AG09319 (cell line): ENCODE measurements at places on chromosomes 5 and 9.

- no peak for DNase-seq
These were observed 6.3 kb downstream of the QSOX2 start for GRCh38 chr9:136239135-136239982.

GRCh38 chr5:149823375-149823774 lies 93.3 kb downstream of the PPARGC1B start:
- DNase-seq: no peak

DNA sequence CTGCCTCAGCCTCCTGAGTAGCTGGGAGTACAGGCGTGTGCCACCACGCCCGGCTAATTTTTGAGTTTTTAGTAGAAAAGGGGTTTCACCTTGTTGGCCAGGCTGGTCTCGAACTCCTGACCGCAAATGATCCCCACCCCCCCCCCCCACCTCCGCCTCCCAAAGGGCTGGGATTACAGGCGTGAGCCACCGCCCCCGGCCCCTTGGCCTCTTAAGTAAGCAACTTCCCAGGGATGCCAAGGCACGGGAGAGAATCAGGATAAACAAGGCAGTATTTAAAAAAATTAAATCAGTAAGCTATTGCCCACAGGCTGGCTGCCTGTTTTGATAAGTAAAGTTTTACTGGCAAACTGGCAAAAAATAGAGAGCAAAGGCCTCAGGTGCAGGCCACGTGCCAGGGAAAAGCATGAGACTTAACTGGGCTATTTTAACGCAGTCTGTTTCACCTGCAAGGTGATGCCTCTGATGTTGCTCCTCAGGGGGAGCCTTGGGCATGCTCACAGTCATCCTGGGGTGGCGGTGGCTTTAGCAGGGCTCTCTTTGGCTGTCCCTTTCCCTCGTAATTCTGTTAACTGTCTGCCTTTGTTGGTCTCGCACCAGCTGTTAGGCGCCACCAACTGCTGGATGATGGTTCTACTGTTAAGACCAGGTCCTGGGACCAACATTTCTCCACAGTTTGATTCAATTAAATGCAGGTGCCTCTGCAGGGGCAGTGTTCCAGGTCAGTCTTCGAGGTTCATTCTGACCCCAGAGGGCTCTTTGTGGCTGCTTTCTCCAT lies 19.4 kb upstream of the RNF130 start:
- no peak for DNase-seq

GRCh38 chr9:114016101-114016500 lies 62.0 kb downstream of the AMBP start:
- DNase-seq: no peak

DNA sequence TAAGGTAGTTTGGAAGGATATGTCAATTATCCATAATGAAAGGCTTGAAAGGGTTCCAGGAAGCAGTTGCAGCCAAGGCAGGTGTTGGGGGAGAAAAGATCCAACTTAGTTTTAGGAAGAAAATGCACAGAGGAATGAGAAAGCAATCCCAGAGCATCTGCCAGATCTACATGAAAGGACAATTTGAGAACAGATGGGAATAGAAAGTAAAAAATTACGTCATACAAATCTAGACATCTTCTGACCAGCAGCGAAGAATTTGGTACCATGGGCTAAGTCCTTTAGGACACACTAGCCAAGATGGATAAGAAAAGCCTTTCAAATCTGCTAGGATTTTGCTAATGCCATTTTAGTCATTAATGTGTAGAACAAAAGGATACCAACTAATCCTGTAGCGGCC lies 244.1 kb upstream of the PRR16 start:
- DNase-seq: no peak

GRCh38 chr9:99253772-99254431 lies 31.8 kb downstream of the SEC61B start:
- DNase-seq: no peak

- no peak for DNase-seq
These were observed 20.5 kb upstream of the CSF1R start for GRCh38 chr5:150106674-150107426.

DNA sequence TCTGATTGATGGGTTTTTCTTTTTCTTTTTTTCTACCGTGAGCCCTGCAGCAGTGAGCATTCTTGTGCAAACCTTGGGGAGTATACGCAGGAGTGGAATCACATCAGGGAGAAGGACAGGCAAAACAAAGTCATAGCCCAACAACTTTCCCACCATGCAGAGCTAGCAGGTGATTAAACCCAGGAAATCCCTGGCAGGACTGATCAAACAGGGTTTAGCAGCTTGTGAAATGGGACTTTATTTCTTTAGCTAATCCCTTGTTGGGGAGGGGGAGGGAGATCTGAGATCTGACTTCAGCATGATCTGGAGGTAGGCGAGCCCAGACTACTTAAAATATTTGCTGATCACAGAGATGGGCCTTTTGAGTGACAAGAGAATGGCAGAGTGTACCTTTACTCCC lies 162.0 kb upstream of the GLRA1 start:
- no peak for DNase-seq

DNA sequence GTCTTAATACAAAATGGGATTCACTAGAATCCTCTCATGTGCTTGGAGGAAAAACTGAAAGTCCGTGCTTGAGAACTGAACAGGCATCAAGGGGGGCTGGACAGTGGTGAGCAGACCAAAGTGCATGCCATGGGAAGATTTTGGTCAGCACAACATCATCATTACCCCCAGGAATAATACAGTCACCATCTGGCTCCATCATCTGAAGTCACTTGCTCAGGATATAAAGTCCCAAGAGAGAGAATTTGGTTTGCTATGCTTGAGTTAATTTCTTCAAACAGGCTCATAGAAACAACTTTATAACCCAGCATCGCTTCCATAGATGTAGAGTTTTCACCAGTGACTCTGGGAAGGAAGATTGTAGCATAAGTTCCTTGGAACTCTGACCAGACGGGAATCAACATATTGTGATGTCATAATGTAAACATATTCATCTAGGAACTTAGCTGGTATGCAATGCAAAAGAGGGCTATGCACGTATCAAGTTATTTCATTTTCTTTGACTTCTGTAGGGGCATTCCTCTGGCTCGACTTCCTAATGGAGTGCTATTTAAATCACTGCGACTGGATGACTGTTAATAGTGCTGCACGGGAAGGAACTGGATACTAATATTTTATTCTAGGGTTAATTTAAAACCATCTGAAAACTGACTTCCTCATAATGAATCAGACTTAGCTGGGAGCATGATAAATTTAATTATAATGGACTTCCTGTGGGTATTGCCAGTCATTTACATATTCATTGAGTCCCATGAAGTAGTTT lies 145.2 kb downstream of the MTRR start:
- no peak for DNase-seq

DNA sequence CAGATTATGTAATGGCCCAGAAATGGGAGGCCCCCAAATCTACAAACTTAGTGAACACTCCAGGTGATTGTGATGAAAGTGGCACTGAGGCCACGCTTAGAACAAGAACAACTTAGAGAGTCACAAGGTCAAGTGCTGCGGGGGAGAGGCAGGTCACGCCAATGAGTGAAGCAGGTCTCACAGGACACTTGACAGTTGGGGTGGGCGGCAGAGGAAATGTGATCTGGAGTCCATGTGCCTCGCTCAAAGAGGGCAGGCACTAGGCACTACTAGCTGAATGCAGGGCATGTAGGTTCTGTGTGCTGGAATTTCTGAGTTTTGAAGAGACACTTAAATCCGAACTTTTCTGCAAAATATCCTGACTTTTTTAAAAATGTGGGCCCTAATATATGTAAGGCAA lies 193.2 kb upstream of the RORB start:
- no peak for DNase-seq

- DNase-seq: no peak
These were observed 87.9 kb downstream of the MRPS27 start for GRCh38 chr5:72231991-72232703.

GRCh38 chr5:107542831-107543231 lies 127.9 kb downstream of the EFNA5 start:
- peak; percentile 46 for DNase-seq

DNA sequence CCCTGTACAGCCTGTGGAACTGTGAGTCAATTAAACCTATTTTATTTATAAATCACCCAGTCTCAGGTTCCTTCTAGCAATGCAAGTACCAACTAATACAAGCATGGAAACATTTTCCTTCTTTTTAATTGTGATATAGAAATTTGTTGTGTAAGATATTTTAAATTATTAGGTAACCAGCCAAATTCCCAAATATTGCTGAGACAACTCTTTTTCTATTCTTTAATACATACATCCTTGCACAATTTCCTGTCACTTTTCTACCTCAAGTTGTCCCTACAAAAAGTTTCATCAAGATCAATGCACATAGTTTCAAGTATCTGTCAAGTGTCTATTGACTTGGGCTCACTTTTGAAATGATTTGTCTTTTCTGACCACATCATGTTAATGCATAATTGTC lies 488.6 kb downstream of the ACTL7B start:
- no peak for DNase-seq

DNA sequence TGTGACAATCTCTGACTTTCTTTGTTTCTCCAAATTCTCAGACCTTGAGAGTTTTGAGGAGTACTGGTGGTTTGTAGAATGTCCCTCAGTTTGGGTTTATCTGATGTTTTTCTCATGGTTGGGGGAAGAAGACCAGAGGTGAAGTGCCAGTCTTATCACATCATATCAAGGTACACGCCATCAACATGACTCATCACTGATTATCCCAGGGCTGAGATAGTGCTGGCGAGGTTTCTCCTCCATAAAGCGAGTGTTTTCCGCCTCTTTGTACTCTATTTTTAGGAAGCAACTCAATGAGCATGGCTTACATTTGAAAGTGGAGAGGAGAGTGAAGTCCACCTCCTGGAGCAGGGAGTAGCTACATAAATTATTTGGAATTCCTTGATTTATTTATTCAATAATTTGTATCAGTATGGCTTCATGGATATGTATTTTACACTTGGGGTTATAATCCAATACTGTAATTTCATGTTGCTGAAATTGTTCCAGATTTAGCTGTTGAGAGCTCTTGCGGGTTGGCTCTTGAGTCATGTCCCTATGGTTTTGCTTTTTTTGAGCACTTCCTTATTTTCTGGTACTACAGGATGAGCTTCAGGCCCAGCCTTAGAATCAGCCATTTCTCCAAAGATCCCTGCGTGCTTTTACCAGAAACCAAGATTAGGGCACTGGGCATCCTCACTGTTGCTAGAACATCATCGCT lies 23.9 kb downstream of the DCANP1 start:
- DNase-seq: no peak
